ENCODE measurements at places on chromosomes 5 and 9.

DNA sequence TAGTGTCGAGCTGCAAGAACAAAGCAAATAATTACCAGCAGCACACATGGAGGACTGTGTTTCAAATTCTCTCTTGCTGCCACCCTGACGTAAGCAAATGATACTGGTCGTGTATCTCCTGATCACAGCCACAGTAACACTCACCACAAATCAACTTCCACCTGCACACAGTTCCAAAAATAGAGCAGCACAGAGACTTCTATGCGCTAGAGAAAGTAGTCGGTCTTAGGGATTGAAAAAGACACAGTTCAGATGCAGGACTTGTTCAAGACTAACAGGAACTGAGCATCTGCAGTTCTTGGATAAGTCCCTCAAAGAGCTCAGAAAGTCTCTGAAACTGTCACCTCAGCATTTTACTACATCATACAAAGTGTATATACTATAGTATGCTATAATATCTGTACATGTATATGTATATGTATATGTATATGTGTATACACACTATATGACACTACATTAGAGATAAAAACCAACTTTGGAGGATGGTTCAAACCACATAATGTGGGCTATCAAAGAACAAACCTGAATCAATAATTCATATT is 279.0 kb downstream of the GLIS3 start:
- DNase-seq = peak; percentile 14

- no peak for DNase-seq
Observed at GRCh38 chr9:22040760-22041159, 31.7 kb upstream of the CDKN2B start.

- DNase-seq = no peak
Observed at GRCh38 chr5:93571114-93571949, 9.7 kb downstream of the NR2F1-AS1 start.

DNA sequence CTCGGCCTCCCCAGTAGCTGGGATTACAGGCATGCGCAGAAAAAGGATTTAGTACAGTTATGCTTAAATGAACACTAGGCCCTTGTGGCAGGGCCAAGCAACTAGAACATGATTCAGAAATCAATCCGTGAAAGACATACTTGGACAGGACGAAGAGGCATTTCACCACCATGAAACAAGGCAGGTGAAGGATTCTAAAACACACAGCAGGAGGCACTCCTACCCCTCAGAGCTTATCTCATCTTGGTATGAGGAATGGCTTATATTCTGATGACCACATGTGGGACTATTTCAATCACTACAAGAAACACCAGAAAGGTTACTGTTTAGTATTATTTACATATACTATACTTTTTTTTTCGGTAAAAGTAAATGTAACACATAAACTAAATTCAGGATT is 15.7 kb downstream of the OR2S2 start:
- DNase-seq = no peak

- DNase-seq = no peak
Observed at GRCh38 chr5:124963236-124963919, 216.9 kb upstream of the ZNF608 start.

DNA sequence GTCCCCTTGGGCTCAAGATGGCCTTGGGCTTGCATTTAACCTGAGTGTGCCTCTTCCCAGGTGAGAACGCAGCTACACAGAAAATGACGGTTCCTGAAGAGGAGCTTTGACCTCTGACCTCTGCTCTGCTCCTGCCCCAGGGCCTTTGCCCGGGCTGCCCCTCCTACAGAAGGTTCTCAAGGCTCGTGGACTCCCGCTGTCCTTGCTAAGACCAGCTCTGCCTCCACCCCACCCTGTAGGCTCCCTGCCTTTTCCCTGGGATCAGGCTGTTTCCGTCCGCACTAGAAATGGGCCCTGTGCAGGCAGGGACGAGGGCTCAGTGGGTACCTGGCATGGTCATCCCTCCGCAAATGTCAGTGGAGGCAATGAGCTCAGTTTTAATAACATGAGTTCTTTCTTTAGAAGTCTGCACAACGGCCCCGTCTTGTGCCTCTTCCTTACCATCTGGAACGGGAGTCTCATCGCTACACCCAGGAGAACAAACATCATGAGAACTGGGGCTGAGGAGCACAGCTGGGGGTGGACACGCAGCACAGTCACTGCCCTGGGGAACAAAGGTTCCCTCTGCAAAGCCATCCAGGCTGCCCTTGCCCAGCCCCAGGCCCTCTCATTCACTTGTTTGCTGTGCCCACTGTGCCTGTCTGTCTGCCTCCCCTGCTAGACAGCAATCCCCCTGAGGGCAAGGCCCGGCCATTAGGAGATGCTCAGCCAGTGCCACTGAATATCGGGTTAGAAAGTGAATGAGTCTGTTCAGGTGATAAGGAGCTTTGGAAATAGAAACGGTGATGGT is 26.7 kb upstream of the LPCAT1 start:
- DNase-seq = no peak

DNA sequence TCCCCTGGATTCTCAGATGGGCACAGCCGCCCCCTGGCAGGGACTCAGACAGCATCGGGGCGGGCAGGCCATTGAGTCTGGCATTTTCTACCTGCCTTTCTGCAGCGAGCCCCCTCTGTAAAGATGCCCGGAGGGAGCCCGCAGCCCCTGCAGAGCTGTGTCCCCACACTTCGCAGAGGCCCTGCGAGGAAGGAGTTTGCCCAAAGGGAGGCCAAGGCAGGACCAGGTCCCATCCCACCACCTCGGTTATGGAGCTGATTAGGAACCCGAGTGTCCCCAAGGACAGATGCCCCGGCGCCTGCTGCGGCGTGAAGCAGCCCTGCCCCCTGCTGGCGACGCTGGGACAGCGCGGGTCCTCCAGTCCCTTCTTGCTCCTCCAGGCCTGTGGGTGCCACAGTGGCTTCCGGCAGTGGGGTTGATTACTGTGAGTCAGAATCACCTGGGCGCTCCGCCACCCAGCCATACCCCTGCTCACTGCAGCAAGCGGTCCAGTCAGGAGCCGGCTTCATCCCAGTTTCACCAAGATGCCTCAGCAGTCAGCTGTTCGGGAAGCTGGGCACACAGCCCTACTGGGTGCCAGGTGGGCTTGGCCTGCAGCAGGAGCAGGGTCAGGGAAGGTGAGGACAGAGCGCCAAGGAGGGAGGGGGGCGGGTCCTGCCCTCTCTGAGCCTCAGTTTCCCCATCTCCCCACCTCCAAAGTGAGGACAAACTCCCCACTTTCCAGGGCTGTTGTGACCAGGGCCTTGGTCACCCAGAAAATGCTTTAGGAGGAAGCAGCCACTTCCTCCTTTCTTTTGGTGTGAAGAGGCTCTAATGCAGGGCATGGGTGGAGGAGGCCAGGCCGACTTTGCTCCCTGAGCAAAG is 117.2 kb downstream of the RXRA start:
- DNase-seq = peak; percentile 47

DNA sequence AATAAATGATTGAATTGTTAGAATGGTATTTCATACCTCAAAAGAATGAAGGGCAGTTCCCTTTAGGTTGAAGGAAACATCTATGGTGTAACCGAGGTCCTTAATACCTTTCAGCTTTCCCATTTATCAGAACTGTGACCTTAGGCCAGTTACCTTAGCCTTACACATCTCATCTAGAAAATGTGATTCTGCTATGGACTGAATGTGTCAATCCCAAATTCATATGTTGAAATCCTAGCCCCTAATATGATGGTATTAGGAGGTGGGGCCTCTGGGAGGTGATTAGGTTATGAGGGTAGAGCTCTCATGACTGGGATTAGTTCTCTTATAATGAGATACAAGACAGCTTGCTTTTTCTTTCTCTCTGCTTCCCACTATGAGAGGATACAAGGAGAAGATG is 441.9 kb downstream of the PLK2 start:
- no peak for DNase-seq

DNA sequence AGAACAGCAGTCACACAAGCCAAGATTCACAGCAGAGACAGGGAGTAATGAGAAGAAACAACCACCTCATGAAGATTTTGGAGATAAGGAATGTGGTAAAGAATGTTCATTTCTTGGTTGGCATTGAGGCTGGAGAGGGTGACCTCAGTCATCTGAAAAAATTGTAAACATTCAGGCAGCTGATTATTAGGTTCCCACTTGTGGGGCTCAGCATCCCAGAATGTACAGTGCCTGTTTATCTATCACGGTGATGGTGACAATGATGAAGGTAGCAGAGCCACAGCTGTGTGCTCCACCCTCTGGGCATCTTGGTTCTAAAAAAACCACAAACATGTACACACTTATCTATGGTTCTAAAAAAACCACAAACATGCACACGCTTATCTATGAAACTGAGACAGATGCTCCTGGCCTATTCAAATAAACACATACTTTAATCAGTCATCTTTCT is 143.9 kb upstream of the MOCS2 start:
- peak; percentile 60 for DNase-seq

GRCh38 chr9:94627287-94627686 is 12.0 kb downstream of the FBP1 start:
- DNase-seq = no peak

- no peak for DNase-seq
Observed at GRCh38 chr5:148135091-148136048, 33.0 kb upstream of the SPINK14 start.

- DNase-seq = no peak
Observed at GRCh38 chr5:108321341-108321740, 60.6 kb downstream of the FBXL17 start.

DNA sequence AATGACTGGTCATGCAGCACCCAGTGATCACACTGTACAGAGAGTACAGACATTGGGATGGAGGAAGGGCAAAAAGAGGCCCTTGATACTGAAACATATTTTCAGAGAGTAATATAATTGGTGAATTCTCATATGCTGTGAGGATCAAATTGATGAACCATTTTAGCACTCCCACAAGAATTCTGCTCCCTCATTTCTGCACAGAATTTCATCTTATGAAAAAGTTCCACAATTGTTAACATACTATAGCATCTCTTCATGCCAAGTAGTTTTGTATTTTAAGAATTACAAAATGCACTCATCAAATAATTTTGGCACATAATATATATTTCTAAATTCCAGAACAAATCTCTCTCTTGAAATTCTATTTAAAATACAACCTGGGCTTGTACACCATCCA is 351.2 kb downstream of the PDE4D start:
- DNase-seq = no peak

GRCh38 chr5:76608833-76609232 is 14.4 kb downstream of the F2RL2 start:
- DNase-seq = no peak

- no peak for DNase-seq
Observed at GRCh38 chr5:146337928-146338327, 711 bp upstream of the POU4F3 start.

DNA sequence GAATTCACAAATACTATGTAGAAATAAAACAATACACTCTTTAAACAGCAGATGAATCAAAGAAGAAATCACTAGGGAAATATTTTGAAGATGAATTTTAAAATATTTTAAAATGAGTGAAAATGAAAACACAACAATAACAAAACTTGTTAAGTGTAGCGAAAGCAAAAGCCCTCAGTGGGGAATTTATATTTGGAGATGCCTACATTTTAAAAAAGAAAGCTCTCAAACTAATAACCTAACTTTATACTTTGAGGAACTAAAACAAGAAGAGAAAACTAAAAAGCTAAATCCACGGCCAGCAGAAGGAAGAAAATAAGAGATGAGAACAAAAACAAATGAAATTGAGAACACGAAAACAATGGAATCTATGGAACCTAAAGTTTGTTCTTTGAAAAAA is 22.7 kb downstream of the SPDL1 start:
- no peak for DNase-seq

DNA sequence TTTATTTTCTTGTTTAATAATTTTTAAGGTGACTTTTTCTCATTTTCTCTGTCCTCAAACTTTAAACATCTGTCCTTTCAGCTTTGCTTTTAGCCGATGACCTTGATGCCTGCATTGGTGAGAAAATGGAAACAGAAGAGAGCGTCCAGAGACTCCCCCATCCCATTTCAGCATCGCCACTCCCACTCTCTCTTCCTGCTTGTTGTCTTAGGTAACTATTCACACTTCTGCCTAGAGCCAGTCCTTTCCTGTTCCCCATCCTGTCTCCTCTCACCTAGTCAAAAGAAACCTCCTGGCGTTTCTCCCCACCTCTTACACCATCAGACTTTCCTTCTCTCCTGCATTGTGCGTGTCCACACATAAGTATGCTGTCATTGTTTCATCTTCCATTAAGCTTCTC is 124.6 kb downstream of the MAST4 start:
- no peak for DNase-seq

DNA sequence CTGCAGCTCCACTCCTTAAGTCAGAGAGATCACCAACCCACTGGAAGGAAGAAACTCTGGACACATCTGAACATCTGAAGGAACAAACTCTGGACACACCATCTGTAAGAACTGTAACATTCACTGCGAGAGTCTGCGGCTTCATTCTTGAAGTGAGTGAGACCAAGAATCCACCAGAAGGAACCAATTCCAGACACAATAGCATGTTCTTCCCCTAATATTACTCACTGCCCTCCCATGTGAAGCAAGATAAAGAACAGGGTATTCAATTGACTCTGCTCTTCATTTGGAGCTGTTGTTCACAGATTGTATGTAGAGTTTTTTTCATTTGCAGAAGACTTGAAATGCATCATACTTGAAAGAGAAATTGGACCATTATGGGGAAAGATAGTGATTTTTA is 10.8 kb downstream of the SAXO1 start:
- DNase-seq = no peak

GRCh38 chr9:90517103-90517502 is 125.5 kb downstream of the DIRAS2 start:
- DNase-seq = no peak

GRCh38 chr9:25029743-25030142 is 484.0 kb upstream of the IZUMO3 start:
- no peak for DNase-seq

DNA sequence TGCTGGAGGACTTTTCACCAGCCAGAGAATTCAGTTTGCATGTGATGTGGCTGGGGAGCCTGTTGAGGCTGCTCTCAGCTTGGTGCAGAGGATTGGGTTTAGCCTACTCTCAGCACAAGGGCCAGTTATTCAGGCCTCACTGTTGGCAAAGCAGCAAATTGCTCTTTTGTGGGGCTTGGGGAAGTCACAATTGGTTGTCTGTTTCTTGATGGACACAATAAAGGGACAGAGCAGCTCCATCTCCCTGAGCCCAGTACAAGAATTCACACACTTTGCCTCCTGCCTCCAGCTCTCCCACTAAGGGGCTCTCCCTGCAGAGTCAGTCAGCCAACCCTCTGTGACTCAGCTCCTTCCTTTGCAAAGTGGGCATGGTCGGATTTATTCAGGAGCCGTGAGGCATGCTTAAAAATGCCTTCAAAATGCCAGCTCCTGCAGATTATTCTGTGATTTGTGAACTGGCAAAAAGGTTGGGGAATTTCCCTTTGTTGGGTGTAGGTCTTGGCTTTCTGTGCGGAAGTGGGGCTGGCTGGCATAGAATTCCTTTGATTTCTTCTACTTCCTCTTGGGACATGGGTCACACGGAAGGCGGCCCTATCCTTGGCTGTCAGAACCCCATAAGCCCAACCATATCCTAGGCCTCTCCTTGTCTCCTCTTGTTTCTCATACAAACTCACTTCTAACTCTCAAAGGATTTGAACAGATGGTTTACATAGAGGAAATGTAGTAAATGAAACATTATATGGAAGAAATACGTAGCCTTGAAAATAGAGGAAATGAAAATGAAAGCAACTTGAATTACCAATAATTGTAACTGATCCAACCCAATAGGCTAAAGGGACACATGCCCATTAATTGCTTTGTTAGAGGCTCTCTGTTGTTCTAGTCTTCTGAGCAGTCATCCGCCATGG is 118.7 kb upstream of the CD180 start:
- DNase-seq = no peak

GRCh38 chr9:112121633-112122032 is 53.5 kb downstream of the SUSD1 start:
- DNase-seq = no peak

- DNase-seq = no peak
Observed at GRCh38 chr5:151027961-151028479, 7.6 kb downstream of the GPX3 start.

- no peak for DNase-seq
Observed at GRCh38 chr5:165258197-165258771, 1752.9 kb downstream of the MAT2B start.

Measured in NCI-H526 treated with DMSO at 0.1 percent for 48 hours (cell line).